ENCODE measurements at places on chromosomes 1 and 21.

GRCh38 chr1:212922016-212922415 lies 28.3 kb upstream of the VASH2 start:
- DNase-seq: no peak

GRCh38 chr1:50710099-50710498 lies 250.0 kb downstream of the FAF1 start:
- DNase-seq: no peak

DNA sequence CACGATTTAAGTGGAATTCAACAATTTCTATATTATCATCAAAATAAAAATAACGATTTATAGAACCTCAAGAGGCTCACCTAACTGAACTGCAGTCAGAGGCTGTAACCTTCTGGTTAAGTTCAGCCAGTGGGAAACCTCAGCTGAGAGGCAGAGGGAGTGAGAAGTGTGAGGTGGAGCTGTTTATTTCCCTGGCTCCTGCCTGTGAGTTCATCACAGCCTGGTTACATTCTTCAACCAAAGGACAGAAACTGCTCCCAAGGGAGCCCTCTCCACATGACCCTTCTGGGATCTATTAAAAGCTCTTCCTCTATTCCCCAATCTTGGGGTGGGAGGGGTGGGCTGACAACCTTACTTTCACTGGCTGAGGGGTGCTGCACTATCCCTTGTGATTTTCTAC lies 22.2 kb downstream of the DYNLT5 start:
- DNase-seq: no peak

- DNase-seq: peak; percentile 65
These were observed 81.1 kb downstream of the SIK1 start for GRCh38 chr21:43345746-43346409.
